ENCODE measurements at places on chromosomes 5 and 9. TPM values are rescaled to one million over a fixed set of nuclear protein-coding genes. Genes with fewer than 3 reads are reported as not detected.

The CKMT2 gene
- not detected for total RNA-seq

The ZBED3 gene
- total RNA-seq: under 0.01 TPM

The F12 gene
- total RNA-seq: 7.9 TPM

The SEMA5A gene
- 351 TPM for total RNA-seq

The GPR150 gene
- not detected for total RNA-seq

The PHF24 gene
- 0.39 TPM for total RNA-seq

The CDC14B gene
- 37.4 TPM for total RNA-seq

The IARS1 gene
- 116 TPM for total RNA-seq

The CARD9 gene
- total RNA-seq: 4.7 TPM

The CA9 gene
- not detected for total RNA-seq

The TAF11L3 gene
- not detected for total RNA-seq

The ISL1 gene
- total RNA-seq: not detected

The SLC6A7 gene
- total RNA-seq: not detected

The ADAMTSL2 gene
- not detected for total RNA-seq

Measured in placental epithelial cell (primary cell).